Hippocampal formation (tissue), 2 donors: ENCODE measurements at places on chromosomes 16 and 17.

DNA sequence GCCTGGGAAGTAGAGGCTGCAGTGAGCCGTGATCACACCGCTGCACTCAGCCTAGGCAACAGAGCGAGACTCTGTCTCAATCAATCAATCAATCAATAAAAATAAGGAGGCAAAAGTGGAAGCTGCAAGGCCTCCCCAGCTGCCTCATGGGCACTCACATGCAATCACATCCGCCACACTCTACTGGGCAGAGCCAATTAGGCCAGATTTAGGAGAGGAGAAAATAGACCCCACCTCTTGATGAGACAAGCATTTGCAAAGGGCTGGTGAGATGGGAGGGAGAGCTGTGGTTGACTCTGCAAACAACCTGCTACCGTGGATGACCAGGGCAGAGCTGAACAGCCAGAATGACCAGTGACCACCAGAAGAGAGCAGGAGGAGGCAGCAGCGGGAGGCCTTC lies 14.7 kb upstream of the GSG1L start:
- DNase-seq: no peak

DNA sequence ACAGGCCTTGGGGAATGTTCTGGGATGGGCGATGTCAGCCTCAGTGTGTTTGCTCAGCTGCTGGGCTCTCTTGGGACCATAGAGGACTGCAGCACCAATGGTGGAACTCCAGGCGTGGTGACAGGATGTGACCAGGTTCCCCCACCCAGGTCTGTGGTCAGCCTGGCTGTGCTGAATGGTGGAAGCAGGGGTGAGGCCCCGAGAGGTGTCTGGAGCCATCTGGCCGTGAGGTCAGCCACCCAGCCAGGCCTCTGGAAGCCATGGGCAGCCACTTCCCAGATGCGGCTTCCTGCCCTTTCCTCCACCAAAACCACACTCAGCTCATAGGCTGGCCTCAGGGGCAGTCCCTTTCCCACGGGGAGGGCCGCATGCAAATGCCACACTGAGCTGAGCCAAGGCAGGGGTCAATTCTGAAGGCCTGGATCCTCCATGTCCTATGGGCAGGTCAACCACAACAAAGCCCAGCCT lies 7.8 kb upstream of the MAPK7 start:
- no peak for DNase-seq

GRCh38 chr16:68230176-68230571 lies 5.8 kb downstream of the ESRP2 start:
- no peak for DNase-seq

DNA sequence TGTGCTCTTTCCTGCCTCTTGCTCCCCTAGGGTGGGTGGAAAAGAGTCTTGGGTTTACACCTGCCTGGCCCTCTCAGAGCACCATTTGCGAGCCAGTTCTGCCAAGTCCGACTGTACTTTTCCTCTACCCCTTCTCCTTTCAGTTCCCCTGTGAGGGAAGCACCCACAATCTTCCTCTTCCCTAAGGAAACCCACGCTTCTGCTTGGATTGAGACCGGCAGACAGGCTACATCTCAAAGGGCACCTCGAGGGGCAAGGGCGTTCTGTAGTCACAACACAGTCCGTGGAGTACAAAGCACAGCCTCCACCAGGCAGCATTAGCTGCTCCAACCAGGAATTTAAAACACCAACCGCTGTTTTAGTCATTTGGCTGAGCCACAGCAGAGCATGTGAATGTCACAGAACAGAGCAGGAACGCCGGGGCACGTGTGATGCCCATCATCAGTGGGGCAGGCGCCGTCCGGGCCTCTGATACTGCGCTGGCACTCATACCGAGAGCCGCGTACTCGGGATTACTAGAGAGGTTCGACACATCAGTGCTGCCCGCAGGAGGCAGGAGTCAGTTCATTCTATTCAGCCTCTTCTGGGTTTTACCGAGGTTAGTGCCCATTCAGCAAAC lies 13.7 kb upstream of the MNT start:
- no peak for DNase-seq
